ENCODE measurements at places on chromosomes 1 and 21. TPM values are rescaled to one million over a fixed set of nuclear protein-coding genes. Genes with fewer than 3 reads are reported as not detected.

The GJA5 gene
- 2.0 TPM for total RNA-seq

The OR2G6 gene
- total RNA-seq, result not detected

The NPPB gene
- total RNA-seq, result not detected

The BTBD8 gene
- 2.0 TPM for total RNA-seq

The S100A7A gene
- not detected for total RNA-seq

The SYT14 gene
- total RNA-seq, result 0.48 TPM
